ENCODE measurements at places on chromosomes 13 and 19.

- no peak for DNase-seq
Observed at GRCh38 chr19:45290381-45290931, 32.2 kb downstream of the CKM start.

- peak; percentile 87 for DNase-seq
Observed at GRCh38 chr19:4186087-4186993, 3.9 kb downstream of the ANKRD24 start.

- DNase-seq = no peak
Observed at GRCh38 chr13:29591310-29591709, 4.2 kb downstream of the SLC7A1 start.

GRCh38 chr19:4916292-4917082 lies 7.2 kb downstream of the UHRF1 start:
- peak; percentile 74 for DNase-seq

GRCh38 chr13:75935805-75936204 lies 299.7 kb downstream of the LMO7 start:
- no peak for DNase-seq

Data from GM20000 (cell line).